IPS DF 19.7 (cell line): ENCODE measurements at places on chromosomes 12 and 14.

GRCh38 chr14:61247935-61248334 lies 33.2 kb downstream of the TMEM30B start:
- DNase-seq: no peak

DNA sequence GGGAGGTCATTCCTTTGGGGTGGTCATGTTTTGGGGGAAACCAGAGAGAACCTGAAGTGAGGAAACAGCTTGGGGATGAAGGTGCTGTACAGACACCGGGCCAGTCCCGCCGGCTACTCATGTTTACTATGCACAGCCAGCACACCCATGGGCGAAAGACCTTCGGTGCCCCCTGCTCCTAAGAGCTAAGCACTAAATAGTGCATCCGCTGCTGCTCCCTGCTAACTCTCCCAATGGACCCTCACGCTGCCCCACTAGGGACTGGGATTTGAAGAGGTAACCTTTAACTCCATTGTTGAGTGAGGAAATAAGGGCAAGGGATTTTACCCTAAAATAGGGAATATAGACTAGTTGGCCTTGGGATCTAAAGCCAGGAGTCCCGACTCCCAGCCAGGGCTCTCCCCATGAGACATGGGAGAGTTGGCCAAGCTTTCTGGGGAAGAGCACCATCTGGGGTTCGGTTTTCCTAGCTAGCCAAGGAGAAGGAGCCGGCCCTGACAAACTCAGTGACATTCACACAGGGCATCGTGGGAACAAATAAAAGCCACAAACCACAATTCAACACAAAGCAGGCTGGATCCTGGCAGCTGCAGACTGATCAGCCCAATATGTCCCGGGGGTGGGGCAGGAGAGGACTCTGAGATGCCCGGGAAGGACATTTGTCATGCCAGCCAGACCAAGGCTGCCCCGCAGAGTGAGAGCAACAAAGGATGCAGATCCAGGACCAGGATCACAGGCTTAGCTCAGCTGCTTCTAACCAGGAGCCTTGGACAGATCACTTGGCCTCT lies 91.7 kb downstream of the SINHCAF start:
- DNase-seq: no peak

GRCh38 chr12:3247077-3247476 lies 169.9 kb downstream of the TSPAN9 start:
- DNase-seq: no peak

DNA sequence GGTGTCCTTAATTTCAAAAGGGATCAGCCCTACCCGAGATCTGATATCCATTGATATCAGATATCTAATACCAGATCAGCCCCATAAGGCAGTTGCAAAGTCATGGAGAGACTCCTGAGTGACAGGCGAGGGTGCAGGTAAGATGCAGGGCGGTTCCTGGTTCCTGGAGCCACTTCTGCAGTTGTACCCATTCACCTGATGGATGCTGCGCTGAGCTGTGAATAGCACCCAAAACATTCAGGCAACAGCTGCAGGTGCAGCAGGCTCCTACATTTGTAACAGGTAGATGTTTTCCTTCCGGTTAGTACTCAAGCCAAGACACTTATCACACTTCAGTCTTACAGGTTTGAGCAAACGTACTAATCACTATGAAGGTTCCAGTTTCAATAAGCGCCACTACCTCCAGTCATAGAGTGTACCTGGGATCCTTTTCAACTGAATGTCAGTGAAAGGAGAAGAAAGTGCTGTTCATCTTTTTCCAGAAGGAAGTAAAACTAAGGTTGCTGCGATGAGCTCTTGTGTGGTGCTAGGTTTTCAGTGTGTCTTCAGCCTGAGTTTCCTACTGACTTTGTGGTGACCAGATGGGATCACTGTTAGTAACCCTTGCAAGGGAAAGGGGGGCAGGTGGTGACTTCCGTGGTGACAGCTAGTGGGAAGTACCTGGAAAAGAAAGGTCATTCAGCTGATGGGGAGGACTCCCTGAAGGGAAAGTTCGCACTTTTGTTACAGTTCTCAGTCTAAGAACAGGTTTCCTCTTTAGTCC lies 1.9 kb downstream of the ATP6V0A2 start:
- DNase-seq: no peak

GRCh38 chr12:128318341-128318740 lies 51.4 kb downstream of the TMEM132C start:
- no peak for DNase-seq

DNA sequence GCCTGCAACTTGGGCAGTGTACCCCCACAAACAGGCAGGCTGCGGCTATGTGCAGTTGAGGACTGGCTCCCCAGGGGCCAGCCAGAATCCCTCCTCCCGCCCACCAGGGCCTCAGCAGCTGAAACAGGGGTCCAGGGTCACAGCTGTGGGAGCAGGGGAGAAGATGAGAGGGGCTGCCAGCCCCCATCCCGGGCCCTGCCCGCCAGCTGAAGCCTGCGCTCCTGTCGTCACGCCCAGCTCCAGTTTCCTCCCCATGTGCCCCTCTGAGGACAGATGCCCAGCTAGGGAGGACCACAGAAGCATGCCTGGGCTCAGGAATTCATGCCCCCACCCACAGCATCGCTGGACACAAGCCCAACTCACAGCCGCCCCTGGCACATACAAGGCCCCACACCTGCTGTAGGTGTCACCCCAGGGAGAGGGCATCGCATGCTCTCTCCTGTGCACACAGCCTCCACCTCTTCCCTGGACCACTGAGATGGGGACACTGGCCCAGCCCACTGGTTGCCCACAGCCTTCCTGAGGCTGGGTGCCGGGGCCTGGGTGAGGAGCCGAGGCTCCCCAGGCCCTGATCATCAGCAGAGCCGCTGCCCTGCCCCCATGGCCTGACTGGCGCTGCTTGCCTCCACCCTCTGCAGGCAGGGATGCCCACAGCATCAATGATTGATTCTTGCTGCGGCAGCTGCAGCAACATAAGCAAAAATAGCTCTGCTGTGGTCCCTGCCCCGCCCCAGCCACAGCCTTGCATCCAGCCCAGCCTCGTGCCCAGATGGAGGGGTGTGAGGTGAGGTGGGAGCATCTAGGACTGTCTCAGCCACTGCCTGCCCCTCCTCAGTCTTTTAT lies 3.7 kb upstream of the CLBA1 start:
- DNase-seq: no peak

GRCh38 chr12:332581-333205 lies 56.4 kb downstream of the KDM5A start:
- no peak for DNase-seq
